ENCODE measurements at places on chromosomes 12 and 14.

GRCh38 chr14:62206456-62206855 is 444.2 kb downstream of the SNAPC1 start:
- no peak for DNase-seq

DNA sequence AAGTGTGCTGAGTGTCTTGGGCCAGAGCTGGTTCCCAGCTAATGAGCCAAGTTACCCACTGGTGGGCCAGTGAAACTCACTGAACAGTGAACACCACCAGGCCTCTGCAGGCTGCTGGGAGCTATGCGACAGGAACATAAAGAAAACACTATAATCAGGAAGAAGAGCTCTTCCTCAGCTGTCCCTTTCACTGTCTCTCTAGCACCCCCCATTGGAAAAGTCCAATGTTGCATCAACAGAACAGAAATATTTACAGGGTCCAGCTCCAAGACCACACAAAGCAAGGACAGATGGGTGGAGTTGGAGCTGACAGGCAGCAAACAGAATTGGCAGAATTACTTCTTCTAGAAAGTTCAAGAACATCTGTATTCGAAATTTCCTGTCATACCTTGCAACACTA is 903.6 kb upstream of the TMEM132C start:
- DNase-seq = no peak

GRCh38 chr12:125406131-125406530 is 340.9 kb downstream of the AACS start:
- no peak for DNase-seq

DNA sequence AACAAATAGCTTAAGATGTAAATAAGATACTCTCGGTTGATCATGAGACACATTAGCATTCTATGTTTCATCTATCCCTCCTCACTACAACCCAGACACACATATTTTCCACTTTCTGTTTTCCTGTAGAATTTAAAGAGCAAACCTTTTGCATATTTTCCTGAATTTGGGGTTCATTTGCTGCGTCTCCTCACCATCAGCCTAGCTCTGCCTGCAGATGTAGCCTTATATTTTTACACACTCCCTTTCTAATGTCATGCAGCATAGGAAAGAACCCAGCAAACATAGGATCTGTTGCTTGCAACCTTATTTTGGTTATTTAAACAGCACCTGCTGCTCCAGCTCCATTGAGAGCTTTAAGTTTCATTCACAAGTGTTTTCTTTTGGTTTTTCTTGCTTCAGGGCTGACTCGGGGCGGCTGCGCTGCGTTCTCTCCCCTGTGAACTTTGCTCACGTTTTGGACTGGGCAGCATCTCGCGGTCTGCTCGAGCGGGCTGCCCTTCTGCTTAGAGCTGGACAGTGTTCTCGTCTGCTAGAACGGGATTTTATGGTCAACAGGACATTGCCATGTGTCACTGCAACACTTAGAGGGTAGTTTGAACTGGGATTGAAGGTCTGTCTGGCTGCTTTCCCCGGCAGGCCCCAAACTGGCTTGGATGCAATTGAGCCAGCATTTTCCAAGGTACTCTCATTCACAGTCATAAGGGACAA is 57.8 kb upstream of the VRK1 start:
- no peak for DNase-seq

- DNase-seq = no peak
Observed at GRCh38 chr14:81625343-81625742, 91.7 kb upstream of the SEL1L start.
